ENCODE measurements at places on chromosomes 3 and 15.
A peak's percentile ranks its signal among the peaks of the same experiment; 100 is the strongest.

GRCh38 chr3:114855839-114856238, 291.2 kb downstream of the ZBTB20 start:
- DNase-seq: no peak

DNA sequence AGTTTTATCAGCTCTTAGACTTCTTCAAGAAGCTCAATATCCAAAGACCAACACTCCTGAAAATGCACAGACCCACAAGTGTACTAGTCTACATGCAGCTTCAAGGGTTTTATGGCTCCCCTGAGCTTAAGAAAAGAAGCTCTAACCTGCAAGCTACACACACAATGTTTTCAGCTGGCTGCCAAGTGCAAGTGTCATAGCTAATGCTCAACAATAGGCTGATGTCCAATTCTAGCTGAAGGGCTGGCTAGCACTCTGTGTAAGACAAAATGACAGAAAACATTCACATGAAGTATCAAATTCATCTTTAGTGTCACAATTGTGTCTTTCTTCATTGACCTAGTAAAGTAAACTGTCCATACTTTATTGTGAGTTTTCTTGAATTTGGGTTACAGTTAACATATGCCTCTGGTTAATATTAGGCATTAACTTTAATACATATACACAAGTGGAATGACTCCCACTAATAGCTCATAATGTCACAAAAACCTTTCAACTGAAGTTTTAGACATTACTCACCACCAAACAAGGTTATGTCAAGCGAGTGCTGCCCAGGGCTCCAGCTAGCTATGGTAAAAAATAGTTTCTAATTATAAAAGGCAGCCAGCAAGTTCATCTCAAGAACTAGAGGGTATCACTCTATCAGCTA, 15.1 kb downstream of the ABI3BP start:
- DNase-seq: no peak

- no peak for DNase-seq
These were observed 245.1 kb downstream of the MAGI1 start for GRCh38 chr3:65793495-65794200.

GRCh38 chr15:72339777-72340177, 19.8 kb upstream of the CELF6 start:
- peak; percentile 73 for DNase-seq

DNA sequence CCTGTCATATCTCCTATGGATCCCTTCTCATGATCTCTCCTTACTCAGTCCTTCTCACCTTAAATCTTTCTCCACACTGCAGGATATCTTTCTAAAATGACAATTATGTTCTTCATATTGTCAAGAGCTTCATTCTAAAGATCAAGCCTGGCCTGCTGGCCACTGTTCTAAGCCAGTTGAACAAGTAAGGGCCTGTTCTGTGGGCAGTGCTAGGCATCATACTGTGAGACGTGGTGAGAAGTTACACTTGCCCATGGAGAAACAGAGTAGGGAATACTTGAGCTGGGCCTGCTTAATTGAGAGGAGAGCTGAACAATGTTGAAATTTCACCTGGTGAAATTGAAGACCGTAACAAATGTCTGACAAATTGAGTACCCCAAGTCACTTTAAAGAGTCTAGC, 184.1 kb upstream of the RASGRP1 start:
- no peak for DNase-seq

- DNase-seq: no peak
These were observed 51.4 kb downstream of the FLNB start for GRCh38 chr3:58059349-58060321.

DNA sequence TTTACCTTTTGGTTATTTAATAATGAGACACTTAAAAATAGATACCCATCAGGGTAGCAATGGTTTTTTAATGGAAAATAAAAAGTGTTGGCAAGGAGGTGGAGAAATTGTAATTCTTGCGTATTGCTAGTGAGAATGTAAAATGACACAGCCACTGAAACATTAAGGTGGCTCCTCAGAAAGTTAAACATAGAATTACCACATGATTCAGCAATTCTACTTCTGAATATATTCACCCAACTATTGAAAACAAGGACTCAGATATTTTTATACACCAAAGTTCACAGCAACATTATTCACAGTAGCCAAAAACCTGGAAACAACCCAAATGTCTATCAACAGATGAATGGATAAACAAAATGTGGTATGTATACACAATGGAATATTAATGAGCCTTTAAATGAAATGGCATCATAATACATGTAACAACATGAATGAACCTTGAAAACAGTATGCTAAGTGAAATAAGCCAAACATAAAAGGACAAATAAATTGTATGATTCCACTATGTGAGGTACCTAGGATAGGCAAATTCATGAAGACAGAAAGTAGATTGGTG, 163.5 kb downstream of the IMPG2 start:
- no peak for DNase-seq

DNA sequence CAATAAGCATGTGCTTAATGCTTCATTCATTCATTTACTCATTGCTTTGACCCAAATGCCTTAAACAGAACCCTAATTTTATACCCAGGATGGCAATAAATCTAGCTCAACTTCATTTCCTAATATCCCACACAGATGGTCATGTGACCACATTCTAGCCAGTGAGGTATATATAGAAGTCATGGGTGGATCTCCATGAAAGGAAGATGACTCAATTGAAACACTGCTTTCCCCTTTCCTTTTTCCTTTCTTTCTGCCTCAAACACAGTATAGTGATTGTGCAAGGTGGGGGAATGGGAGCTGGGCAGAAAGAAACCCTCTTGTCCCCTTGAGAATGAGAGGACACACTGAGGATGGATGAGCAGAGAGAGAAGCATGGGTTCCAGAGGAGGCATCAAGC, 183.5 kb upstream of the PRICKLE2 start:
- no peak for DNase-seq

- no peak for DNase-seq
These were observed 41.6 kb downstream of the MRAS start for GRCh38 chr3:138389841-138390581.

DNA sequence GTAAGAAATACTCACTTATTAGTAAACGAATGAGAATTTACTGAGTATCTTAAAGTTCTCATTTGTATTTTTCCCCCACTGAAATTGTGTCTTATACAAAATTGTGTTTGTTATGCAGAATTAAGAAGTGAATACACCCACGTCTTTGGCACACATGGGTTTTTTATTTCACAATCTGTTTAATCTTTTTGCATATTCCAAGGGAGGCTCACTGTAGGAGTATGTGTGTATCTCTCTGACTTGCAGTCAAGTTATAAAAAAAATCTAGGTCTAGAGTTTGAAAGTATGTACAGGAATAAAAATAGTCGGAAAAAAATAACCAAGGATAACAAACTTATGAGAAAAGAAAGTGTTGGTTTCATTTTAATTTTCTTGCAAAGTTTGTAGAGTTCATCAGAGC, 255.2 kb downstream of the PDCD6IP start:
- no peak for DNase-seq

- DNase-seq: no peak
These were observed 363.3 kb upstream of the THRB start for GRCh38 chr3:24857945-24858344.

DNA sequence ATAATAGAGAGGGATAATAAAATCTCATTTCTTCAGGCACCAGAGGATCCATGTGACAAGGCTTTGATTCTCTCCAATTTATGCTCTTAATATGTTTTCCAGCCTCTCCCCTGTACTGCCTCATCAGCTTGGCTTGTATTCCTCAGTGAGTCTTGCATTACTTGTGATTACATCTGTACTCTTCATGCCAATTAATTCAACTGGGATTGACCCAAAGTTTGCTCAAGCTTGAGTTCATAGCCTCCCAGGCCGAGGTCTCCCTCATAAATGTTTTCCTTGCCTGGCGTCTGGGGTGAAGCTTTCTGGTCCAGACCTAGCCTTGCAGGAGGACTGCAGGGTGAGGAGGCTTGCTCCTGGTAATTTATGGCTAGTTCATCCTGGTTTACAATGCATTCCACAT, 146.9 kb downstream of the CHST2 start:
- DNase-seq: no peak

GRCh38 chr15:36622197-36622795, 42.9 kb downstream of the CDIN1 start:
- DNase-seq: no peak

DNA sequence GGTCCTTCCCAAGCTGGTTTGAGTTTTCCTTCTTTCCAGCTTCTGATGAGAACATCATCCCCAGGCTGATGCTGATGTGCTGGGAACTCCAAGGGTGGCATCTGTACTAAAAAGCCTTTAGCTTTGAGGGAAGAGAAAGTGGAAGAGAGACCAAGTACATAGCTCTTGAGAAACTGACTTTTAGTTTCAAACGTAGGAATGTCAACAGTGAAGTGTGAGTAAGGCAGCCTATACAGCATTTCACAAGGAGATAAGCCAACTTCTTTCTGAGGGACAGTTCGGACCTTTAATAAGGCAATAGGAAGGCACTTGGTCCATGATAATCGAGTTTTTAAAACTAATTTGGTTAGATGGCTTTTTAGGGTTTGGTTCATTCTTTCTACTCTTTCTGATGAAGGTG, 53.7 kb downstream of the DLG1 start:
- DNase-seq: no peak

DNA sequence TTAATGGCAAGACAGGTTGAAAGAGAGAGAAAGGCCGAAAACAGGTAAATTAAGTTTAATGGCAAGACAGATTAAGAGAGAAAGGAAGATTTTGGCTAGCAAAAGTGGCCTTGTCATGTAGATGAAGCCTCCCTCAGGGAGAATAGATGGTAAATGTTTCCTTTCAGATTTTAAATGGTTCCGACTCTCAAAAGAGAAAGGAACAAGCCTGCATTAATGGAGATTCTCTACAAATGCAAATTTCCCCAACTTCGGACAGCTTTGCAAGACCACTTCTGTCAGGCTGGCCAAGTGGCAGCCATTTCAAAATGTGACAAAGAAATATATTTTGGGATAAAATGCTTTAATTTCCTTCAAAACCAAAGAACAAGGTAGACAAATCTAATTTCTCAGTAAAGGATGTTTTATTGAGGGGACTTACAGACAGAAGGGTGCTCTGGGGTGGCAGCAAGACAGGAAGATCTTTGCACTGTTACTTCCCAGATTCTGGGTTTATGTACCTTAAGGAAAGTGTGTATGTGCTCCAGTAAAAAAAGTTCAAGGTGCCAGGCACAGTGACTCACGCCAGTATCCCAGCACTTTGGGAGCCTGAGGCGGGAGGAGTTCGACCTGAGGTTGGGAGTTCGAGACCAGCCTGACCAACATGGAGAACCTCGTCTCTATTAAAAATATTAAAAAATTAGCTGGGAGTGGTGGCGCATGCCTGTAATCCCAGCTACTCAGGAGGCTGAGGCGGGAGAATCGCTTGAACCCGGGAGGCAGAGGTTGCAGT, 626.3 kb upstream of the NAALADL2 start:
- no peak for DNase-seq

- no peak for DNase-seq
These were observed 11.5 kb upstream of the SEC11A start for GRCh38 chr15:84727429-84727828.

GRCh38 chr3:50235716-50236483, at the start of gene GNAI2:
TSS of gene GNAI2 (plus strand) at chr3:50236204. CDS start at chr3:50236336, 132 bp downstream.
- peak; percentile 97 for DNase-seq

GRCh38 chr3:189389346-189389745, 217.6 kb downstream of the TPRG1 start:
- DNase-seq: no peak

DNA sequence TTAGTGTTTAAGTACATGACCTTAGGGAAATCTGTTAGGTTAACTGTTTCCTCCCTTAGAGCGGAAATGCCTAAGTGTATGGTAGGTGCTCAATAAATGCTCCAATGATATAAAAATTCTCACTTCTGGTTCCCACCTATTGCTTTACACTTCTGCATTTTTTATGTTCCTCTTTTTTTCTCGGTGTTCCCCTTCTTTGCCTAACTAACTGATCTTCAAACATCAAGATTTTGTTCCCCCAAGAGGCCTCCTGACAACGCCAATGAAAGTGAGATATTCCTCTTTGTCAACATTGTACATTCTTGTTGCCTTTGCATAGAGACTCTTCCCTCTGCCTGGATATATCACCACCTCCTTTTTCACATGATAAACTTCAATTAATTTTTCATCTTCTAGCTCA, 17.4 kb downstream of the SLC35A5 start:
- peak; percentile 18 for DNase-seq

DNA sequence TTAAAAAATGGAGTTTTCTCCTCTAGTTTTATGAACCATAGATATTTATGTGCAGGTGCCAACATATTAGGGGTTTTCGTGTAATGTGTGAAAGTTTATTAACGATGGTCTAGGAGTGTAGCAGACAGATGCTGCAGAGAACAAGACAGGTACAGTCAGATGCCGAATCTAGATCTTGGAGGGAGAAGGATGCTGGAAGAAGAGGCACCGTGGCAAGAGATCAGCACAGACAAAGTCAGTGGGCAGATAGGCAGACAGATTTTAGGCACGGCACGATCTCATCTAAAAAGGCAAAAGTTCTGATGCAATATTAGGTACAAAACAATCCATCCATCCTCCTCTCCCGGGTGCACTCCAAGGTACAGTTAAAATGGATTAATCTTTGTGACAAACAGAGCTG, 161.6 kb downstream of the TIGIT start:
- no peak for DNase-seq

DNA sequence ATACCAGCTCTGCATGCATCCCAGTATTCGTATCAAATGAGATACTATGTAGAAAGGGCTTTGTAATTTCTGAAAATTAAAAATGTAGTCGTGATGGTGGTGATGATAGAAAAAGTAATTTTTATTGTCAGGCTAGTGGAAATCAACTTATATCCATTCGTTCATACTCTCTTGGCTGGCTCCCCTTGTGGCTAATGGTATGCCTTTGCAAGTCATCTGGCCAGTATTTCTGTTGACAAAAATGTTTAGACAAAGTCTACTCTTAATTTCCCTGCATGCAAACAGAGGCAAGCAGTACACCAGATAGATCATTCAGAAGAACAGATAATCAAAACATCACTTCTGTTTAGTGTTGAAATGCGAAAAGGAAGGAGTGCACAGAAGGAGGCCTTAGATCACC, 49.6 kb upstream of the DUT start:
- no peak for DNase-seq

DNA sequence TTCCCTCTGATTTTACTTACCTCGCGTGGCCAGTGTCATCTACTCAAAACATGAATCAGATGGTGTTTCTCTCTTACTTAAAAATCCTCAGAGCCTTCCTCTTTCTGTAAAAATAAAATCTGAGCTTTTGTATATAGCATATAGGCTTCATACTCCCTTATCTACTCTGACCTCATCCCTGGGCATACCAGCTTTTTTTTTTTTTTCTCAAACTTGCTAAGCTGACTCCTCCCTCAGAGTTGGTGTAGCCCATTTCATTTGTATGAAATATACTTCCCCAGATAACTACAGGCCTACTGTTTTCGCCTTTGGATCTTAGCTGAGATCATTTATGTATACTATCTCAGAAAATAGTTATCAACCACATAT, 648.9 kb upstream of the ALCAM start:
- DNase-seq: no peak

GRCh38 chr3:69189487-69189886, 67.1 kb upstream of the LMOD3 start:
- DNase-seq: no peak

DNA sequence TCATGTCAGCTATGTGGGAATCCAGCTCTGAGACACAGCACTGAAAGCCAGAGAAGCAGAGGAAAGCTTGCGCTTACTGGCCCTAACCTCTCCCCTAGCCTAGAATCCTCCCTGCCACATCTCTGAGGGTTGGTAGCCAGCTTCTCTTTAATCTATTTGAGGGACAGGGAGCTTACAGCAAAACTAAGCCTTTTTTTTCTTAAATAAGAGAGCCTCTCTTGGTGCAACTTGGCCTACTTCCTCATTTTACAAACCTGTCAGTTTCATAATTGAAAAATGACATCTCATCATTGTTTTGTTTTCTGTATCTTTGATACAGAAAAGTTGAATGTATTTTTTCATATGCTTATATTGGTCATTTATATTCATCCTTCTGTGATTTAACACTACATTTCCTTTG, 193.9 kb downstream of the ZNF621 start:
- peak; percentile 9 for DNase-seq
